ENCODE measurements at places on chromosomes 5 and 9.

GRCh38 chr9:101791938-101792337 lies 53.5 kb upstream of the GRIN3A start:
- DNase-seq, result peak; percentile 78

DNA sequence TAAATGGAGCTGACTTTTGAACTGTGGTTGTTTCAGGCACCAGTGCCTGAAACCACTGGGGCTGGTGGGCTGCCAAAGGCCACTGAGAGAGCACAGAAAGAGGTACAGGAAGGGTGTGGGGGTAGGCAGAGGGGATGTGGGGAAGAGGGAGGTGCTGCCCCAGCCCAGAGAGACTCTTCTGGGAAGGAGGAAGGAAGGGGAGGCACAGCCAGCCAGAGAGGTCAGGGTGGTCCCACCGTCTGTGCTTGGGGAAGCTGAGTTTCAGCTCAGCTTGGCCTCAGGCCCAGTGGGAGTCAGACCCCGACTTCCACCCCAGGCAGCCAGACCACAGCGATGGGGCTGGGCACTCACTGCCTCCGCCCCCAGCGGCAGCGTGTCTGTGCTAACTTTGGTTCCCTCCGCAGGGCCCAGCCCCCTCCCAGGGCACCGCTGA lies 8.6 kb upstream of the PHYKPL start:
- DNase-seq, result peak; percentile 45

- DNase-seq, result no peak
Measured at GRCh38 chr5:169002953-169003555, 297.9 kb downstream of the SLIT3 start.

DNA sequence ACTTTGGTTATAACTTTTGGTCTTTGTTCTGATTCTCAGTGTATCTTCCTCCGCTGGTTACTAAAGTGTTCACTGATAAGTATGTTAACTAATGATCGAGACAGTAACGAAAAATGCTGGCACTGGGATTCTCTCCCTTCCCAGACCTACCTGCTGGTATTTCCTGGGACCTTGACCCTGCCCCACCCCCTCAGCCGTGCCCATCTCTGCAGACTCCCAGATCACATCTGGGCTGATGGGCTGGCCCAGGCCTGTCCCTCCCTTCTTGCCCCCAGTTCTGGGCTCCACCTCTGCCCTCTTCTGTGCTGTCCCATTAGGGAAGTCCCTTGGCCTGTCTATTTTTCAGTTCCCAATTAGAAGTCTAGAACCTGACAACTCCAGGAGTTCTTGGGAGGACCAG lies 46.9 kb downstream of the NEURL1B start:
- DNase-seq, result no peak

- DNase-seq, result no peak
Measured at GRCh38 chr5:31866166-31866565, 227.2 kb downstream of the PDZD2 start.

DNA sequence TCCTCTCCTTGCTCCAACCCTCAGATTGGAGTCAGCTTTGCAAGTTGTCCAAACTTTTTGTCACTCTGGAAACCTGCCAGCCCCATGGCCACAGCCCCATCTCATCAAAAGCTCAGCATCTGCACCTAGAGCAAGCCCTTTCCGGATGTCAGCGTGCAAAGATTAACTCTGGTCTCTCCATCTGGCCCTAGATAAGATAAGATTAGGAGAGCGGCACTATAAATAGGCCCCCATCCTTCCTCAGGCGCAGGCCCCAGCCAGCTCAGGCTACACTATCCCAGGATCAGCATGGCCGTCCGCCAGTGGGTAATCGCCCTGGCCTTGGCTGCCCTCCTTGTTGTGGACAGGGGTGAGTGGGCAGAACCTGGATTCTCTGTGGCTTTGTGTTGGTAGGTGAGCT lies at the start of gene SPINK4:
Gene SPINK4 (plus strand): TSS at position 247 of the 400 bp plus-strand sequence. CDS start 42 bp downstream, at position 289.
- no peak for DNase-seq

Measured in ecto neural progenitor cell (in vitro differentiated cells).